Naive thymus-derived CD8-positive, alpha-beta T cell (primary cell): ENCODE measurements at places on chromosomes 11 and 22. TPM values are rescaled to one million over a fixed set of nuclear protein-coding genes. Genes with fewer than 3 reads are reported as not detected.

DNA sequence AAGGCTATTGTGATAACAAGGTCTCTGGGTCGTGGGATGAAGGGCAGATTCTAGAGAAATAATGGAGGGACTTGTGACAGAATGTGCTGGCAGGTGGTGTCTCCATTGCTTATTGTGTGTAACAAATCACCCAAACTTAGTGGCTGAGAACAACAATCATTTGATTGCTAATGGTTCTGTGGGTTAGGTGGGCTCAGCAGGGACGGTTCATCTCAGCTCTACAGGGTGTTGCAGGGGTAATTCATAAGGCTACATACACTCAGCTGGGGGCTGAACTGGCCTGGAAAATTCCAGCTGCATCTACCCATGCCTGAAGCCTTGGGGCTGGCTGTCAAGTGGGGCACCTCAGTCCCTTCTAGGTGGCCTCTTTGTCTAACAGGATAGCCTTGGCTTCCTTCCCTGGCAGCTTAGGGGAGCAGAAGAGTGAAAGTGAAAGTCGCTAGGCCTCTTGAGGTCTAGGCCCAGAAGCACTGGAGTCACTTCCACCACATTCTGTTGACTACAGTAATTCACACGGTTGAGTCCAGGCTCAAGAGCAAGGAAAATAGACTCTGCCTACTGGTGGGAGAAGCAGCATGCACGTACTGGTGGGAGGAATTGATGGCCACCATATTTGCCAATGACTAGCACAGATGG is 308.9 kb downstream of the MN1 start:
- no peak for DNase-seq

- DNase-seq, result peak; percentile 48
Measured at GRCh38 chr22:17742527-17742902, 31.8 kb downstream of the BID start.

DNA sequence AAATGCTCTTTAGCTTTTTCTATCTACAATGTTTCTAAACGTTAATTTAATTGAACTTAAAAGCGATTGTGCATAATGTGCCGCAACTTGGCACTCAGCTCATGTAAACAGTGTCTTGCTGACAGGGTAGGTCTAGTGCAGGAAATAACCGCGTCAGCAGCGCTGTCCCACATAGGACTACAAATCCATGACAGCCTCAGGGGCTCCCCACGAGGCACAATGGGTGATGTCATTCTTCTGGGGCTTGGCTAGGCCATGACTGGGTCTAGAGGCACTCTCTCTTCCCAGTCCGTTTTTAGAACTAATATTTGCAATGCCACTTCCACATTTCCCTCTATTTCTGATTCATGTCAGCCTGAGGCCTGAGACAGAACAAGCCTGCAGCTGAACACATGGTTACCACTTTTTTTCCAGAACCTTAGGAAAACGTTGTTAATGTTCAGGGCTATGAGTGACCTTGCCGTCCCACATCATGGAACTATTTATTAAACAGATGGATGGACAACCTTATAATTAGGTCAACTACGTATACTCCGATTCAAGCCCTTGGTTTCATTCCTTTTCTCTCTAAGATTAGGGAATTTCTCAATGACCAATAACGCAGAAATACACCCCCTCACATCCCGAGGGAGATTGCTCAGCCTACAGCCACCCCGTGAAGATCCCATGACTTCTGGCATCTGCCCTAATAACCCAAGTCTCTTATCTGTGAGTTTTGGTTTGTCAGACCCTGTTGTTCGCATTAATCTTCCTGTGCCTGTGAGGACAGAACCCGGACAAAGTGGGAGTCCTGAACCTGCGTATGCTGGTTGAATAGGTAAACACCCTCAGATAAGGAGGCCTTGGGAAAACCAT is 19.4 kb upstream of the SNX32 start:
- no peak for DNase-seq

GRCh38 chr22:44729391-44730021 is 22.9 kb upstream of the ARHGAP8 start:
- DNase-seq, result no peak

GRCh38 chr11:132005887-132006286 is 635.5 kb downstream of the NTM start:
- no peak for DNase-seq

GRCh38 chr11:12007769-12008737 is at the start of gene DKK3:
Gene DKK3 (minus strand): TSS chr11:12008626. CDS start chr11:12008582, 44 bp downstream.
- DNase-seq, result no peak

GRCh38 chr22:29806196-29806595 is 31.9 kb downstream of the ASCC2 start:
- no peak for DNase-seq

- no peak for DNase-seq
Measured at GRCh38 chr11:83801799-83802198, 515.6 kb upstream of the CCDC90B start.

- no peak for DNase-seq
Measured at GRCh38 chr11:119404872-119405271, 18.1 kb downstream of the THY1 start.

DNA sequence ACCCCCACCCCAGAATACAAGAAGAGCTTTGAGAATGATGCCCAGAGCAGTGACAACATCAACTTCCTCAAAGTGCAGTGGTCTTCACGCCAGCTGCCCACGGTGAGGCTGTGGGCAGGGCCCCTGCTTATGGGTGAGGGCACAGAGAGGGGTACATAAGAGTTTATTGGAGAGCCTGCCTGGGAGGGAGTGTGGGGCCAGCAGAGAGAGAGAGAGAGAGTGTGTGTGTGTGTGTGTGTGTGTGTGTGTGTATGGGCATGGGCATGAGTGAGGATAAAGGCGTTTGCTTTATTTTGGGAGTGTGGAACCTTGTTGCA is 9.5 kb downstream of the PHOX2A start:
- no peak for DNase-seq

Gene ROBO4
- total RNA-seq, result not detected

DNA sequence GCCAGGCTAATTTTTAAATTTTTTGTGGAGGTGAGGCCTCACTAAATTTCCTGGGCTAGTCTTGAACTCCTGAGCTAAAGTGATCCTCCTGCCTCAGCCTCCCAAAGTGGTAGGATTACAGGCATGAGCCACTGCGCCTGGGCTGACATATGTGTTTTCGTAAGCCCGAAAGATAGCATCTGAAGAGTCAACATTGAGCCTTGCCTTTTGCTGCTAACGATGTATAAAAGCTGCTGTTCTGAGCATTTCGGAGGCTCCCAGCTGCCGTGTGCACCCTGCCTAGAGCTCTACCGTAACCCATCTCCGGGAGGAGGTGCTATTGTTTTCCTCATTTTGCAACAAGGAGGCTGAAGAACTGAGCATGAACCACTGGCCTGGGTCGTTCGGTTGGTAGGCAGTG is 18.1 kb upstream of the PPP6R3 start:
- DNase-seq, result no peak
